Right kidney (tissue), 9 donors: ENCODE measurements at places on chromosomes 4 and X.

GRCh38 chr4:40206426-40206825, 9.6 kb downstream of the RHOH start:
- DNase-seq: no peak

DNA sequence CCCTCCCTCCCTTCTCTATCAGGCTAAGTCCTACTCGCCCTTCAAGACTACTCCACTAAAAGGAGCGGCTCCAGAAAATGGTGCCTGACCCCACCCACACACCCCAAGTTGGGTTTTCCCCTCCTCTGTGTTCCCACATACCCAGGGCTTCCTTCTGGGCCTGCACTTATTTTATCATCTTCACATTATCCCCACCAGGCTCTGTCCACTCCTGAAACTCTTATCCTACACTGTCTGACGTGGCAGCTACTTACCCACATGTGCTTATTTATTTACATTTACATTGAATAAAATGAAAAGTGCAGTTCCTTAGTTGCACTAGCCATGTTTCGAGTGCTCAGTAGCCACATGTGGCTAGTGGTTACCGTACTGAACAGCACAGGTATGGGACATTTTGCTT, 5.1 kb upstream of the KDM5C start:
- DNase-seq: no peak

- no peak for DNase-seq
Measured at GRCh38 chr4:74081035-74081434, 18.0 kb downstream of the CXCL2 start.

GRCh38 chrX:29348288-29348687, 761.0 kb downstream of the IL1RAPL1 start:
- DNase-seq: no peak

- no peak for DNase-seq
Measured at GRCh38 chr4:184851200-184851541, 25.4 kb upstream of the ACSL1 start.

DNA sequence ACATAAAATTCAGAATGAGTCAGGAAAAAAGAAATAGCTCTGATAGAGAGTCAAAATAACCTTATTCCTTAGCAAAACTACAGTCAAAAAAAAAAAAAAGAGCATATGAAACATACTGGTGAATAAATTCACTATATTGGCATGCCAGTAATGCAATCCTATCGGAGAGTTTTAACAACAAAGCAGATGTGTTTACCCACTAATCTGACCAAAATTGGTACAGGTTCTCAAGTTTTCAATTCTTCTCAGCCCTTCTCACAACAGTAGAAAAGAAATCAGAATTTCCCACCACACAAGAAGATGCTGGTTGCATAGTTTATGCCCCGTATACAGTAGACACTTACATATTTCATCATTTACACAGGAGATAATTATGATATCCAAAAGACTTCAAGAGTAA, 59.4 kb downstream of the LCORL start:
- DNase-seq: no peak
